Right renal cortex interstitium (tissue), 3 donors: ENCODE measurements at places on chromosomes 12 and 14. TPM values are rescaled to one million over a fixed set of nuclear protein-coding genes. Genes with fewer than 3 reads are reported as not detected.

Gene NFATC4
- polyA plus RNA-seq, result 50.5 TPM

DNA sequence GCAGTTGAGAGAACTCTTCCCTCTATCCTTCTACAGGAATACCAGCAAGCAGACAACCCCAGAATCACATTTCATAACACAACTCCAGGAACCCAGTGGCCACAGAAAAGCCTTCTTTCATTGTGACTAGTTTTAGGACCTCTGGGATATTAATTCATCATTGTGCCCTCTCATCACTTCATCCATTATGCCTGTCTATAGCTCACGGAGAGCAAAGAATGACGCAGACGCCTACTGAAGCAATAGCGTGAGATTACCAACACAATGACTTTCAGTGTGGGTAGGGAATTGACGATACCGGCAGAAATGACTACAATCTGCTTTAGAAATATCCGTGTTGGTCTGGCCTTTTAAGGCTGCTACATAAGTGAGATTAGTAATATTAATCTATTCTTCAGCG is 158.1 kb upstream of the FOXG1 start:
- no peak for DNase-seq

- DNase-seq, result no peak
Observed at GRCh38 chr12:90048918-90049317, 340.3 kb upstream of the ATP2B1 start.

DNA sequence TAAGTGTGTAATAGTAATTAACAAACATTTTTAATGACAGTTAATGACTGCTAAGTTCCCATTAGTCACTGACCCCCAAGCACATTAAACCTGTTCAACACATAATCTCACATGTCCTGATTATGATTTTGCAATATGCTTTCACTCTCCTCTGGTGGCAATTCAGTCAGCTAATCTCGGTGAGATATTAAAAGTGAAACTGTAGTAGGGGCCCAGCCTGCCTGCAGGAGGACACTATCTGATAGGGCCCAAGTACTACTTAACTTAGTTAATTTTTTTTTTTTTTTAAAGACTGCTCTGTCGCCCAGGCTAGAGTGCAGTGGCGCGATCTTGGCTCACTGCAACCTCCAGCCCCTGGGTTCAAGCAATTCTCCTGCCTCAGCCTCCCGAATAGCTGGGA is 48.8 kb downstream of the CIT start:
- DNase-seq, result no peak

- DNase-seq, result no peak
Observed at GRCh38 chr14:65131301-65131701, 29.0 kb upstream of the MAX start.

Gene SYT1
- polyA plus RNA-seq, result 21.4 TPM

GRCh38 chr14:41167040-41167439 is 439.6 kb upstream of the LRFN5 start:
- DNase-seq, result no peak

Gene SPTB
- 11.0 TPM for polyA plus RNA-seq

GRCh38 chr12:75779891-75780496 is 251.6 kb downstream of the PHLDA1 start:
- DNase-seq, result no peak
